Tibial nerve (tissue), 4 donors: ENCODE measurements at places on chromosomes 7 and 10. TPM values are rescaled to one million over a fixed set of nuclear protein-coding genes. Genes with fewer than 3 reads are reported as not detected.

GRCh38 chr7:84701524-84702306 lies 485.1 kb downstream of the SEMA3D start:
- H3K4me3 ChIP-seq, result no peak overlapping the region
- no peak overlapping the region for H3K27ac ChIP-seq
- no peaks in the 10 kb centered on the region for H3K27me3 ChIP-seq
- H3K36me3 ChIP-seq, result no peaks in the 10 kb centered on the region
- DNase-seq, result no peak

The MRC1 gene
- 49.2 TPM for total RNA-seq

The MSMB gene
- total RNA-seq, result not detected

DNA sequence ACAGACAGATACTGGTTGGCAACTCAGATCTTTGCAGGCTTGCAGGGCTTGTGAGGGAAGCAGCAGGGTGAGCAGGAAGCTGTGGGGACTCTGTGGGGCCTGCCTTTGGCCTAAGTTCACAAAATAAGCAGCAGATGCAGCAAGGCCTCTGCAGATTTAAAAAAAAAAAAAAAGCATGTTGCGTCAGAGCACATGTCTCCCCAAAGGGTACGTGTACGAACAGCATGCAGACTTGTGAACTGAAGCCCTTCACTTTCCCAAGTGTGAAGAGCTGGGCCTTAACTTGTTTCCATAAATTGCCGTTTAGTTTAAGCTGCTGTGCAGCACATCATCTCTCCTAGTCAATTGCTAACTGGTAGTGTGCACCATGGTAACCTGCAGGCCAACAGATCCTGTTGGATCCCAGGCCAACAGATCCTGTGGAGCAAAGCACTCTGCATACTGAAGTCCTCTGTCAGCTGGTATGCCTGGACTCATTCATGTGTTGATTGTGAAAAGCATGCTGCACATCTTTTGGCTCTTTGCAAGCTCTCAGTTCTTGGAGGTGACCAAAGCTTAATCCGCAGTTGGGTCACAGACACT lies 10.8 kb upstream of the XPNPEP1 start:
- DNase-seq, result no peak
- H3K27me3 ChIP-seq, result no peaks in the 10 kb centered on the region
- no peaks in the 10 kb centered on the region for H3K36me3 ChIP-seq
- no peak overlapping the region for H3K27ac ChIP-seq
- H3K4me3 ChIP-seq, result no peak overlapping the region
- no peaks in the 10 kb centered on the region for H3K4me1 ChIP-seq

DNA sequence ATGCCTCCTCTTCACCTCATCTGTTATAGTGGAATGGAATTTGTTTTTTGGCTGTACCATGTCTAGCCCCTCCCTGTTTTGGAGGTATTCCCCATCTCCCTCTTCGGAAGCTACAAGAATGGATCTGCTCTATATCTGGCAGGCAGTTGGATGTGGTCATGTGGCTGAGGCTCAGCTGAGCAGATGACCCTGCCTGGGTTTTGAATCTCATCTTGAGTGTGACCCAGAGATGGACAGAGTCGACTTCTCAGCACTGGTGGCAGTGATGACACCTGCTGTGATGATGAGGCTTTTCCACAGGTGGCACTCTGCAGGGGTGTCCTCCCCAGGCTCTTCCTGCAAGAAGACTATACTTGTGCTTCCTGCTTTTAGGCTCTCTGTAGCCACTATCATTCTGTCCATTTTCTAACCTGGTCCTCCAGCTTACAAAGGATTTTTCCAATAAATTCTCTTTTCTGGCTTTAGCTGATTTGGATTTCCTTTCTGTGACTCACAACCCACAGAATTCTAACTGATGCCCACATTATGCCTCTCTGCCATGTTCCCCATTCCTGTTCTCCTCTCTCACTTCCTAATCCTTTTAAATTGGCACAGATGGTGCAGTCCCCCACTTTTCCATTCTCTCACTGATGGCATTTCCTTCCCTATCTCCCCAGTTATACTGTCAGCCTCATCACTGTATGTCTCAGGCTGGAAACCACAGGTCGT lies 7.5 kb upstream of the ARHGAP22 start:
- no peak for DNase-seq
- H3K27ac ChIP-seq, result no peak overlapping the region
- no peak overlapping the region for H3K4me3 ChIP-seq
- H3K4me1 ChIP-seq, result no peaks in the 10 kb centered on the region
- H3K27me3 ChIP-seq, result no peaks in the 10 kb centered on the region

DNA sequence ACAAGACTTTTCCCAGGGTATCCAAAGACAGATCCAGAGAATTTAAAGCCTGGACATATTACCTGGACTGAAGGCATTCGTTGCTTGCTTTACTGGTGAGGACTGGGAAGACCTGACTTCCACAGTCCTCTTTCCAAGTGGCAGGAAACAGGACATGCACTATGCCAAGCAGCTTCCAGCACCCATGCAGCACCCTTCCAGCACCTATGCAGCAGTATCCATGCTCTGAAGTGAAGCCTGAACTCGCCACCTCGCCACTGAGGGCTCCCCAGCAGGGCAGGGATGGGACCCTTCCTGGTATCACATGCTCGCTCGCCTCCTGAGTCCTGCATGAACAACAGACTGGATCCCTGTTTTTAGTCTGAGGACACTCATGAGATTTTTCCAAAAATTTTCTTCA lies 189.9 kb upstream of the KLF14 start:
- H3K36me3 ChIP-seq, result peaks cover 6% of the 10 kb centered on the region
- no peaks in the 10 kb centered on the region for H3K27me3 ChIP-seq
- no peak overlapping the region for H3K27ac ChIP-seq
- H3K4me1 ChIP-seq, result no peaks in the 10 kb centered on the region
- no peak overlapping the region for H3K4me3 ChIP-seq
- DNase-seq, result no peak

GRCh38 chr7:11612737-11613136 lies 219.3 kb downstream of the THSD7A start:
- no peak overlapping the region for H3K4me3 ChIP-seq
- H3K27me3 ChIP-seq, result no peaks in the 10 kb centered on the region
- no peaks in the 10 kb centered on the region for H3K4me1 ChIP-seq
- DNase-seq, result no peak
- H3K36me3 ChIP-seq, result no peaks in the 10 kb centered on the region

The TMEM178B gene
- total RNA-seq, result 0.63 TPM

DNA sequence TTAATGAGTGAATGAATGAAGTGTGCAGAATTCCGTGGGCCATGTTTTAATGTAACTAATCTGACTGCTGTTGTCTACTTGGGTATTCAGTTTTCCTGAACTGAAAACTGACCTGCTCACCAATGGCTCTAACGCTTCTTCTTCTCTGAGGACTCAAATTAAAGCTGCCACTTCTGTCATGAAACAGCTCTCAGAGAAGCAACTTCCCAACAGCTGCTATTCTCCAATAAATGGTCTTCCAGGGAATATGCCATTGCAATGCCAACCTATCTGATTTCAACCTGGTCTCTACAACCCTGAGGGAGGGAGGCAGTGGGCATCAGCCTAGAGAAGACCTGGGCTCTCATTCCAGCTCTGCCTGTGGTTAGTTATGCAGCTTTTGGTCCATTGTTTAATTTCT lies 69.4 kb downstream of the FRMD4A start:
- H3K4me1 ChIP-seq, result peaks cover 10% of the 10 kb centered on the region
- no peak overlapping the region for H3K4me3 ChIP-seq
- DNase-seq, result no peak
- no peak overlapping the region for H3K27ac ChIP-seq

DNA sequence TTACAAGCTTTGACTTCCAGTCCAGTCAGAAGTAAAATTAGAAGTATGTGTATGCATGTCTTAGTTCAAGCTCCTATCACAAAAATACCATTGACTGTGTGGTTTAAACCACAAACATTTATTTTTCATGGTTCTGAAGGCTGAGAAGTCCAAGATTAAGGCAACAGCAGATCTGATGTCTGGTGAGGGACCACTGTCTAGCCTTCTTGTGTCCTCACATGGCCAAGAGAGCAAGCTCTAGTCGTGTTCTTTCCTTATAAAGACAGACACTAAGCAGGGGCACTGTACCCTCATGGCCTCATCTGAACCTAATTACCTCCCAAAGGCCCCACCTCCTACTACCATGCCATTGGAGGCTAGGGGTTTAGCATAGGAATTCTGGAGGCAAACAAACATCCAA lies 41.3 kb upstream of the ARL4A start:
- no peak overlapping the region for H3K4me3 ChIP-seq
- no peak for DNase-seq
- no peaks in the 10 kb centered on the region for H3K27me3 ChIP-seq
- H3K27ac ChIP-seq, result no peak overlapping the region

GRCh38 chr10:57094083-57094482 lies 733.0 kb upstream of the ZWINT start:
- no peak overlapping the region for H3K27ac ChIP-seq
- no peak overlapping the region for H3K4me3 ChIP-seq
- H3K36me3 ChIP-seq, result no peaks in the 10 kb centered on the region
- no peaks in the 10 kb centered on the region for H3K27me3 ChIP-seq

DNA sequence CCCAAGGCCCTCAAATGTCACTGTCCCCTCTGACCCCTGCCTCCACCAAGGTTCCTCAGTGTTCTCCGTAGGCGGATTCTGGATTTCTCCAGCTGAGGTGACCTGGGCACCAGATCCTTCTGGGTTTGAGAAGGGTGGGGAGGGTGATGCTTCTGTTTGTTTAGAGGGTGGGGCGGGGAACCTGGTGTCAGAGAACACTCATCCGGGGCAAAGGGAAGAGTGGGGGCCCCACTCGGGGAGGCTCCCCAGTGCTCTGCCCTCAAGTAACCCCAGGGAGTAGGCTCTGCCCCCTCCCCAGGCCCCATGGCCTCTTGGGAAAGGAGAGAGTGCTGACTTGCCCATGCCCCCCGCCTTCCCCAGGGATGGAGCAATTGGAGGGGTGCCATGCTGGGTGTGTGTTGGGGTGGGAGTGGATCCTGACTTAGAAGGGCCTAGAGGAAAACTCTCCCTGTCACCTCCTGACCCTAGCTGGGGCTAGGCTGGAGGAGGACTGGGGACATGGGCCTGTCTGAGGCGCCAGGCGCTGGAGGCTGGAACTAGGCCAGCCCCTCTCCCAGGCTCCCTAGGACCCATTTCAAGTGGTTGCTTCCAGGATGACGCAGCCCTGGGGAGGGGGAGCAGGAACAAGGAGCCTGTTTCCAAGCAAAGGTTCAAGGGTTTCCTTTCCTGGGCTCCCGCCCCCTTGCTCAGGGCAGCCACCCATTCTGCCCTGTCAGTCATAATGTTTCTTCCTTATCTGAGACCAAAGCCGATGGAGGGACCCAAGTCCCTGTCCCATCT lies 27.9 kb downstream of the KAZALD1 start:
- no peaks in the 10 kb centered on the region for H3K4me1 ChIP-seq
- H3K36me3 ChIP-seq, result no peaks in the 10 kb centered on the region
- DNase-seq, result no peak
- H3K4me3 ChIP-seq, result no peak overlapping the region
- H3K27ac ChIP-seq, result no peak overlapping the region

- H3K27me3 ChIP-seq, result no peaks in the 10 kb centered on the region
- H3K4me1 ChIP-seq, result peaks cover 7% of the 10 kb centered on the region
- no peak for DNase-seq
- no peaks in the 10 kb centered on the region for H3K36me3 ChIP-seq
Observed at GRCh38 chr7:130065500-130066152, 4.7 kb upstream of the KLHDC10 start.

GRCh38 chr10:71053169-71053895 lies 159.0 kb upstream of the UNC5B start:
- DNase-seq, result no peak
- H3K36me3 ChIP-seq, result no peaks in the 10 kb centered on the region
- H3K4me1 ChIP-seq, result no peaks in the 10 kb centered on the region
- no peak overlapping the region for H3K27ac ChIP-seq

DNA sequence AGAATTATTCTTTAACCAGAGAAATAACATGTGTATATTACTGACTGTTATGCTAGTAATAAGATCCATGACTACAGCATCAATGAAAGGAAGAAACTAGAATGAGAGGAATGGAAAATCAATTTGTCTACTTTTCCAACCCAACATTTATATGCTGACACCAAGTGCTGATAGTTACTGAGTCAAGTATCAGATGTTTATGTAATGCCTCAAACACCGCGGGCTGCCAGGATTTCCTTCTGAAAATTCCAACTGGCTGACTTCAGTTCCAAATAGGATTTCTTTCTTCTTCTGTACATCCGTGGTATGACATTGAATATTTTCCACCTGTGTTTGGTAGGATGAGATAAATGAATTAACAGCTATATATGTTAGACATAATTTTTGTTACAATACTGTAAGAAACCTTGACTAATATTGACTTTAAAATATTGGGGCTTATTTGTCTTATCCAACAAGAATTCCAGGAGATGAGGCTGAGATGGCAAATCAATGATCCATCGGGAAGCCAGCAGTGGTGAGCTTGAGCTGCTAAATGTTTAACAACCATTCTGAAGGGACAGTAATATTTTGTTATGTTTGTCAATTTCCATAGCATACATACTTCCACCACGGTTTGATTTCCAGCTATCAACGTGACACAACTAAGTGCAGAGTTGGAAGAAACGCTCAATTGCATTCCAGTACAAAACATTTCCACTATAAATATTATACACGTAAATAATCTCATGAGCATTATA lies 435.2 kb upstream of the AUTS2 start:
- no peaks in the 10 kb centered on the region for H3K27me3 ChIP-seq
- H3K4me3 ChIP-seq, result no peak overlapping the region
- H3K36me3 ChIP-seq, result no peaks in the 10 kb centered on the region
- no peaks in the 10 kb centered on the region for H3K4me1 ChIP-seq

- H3K36me3 ChIP-seq, result no peaks in the 10 kb centered on the region
- H3K27ac ChIP-seq, result no peak overlapping the region
- H3K4me1 ChIP-seq, result no peaks in the 10 kb centered on the region
- no peaks in the 10 kb centered on the region for H3K27me3 ChIP-seq
Observed at GRCh38 chr10:95896071-95896850, 11.5 kb upstream of the CC2D2B start.

DNA sequence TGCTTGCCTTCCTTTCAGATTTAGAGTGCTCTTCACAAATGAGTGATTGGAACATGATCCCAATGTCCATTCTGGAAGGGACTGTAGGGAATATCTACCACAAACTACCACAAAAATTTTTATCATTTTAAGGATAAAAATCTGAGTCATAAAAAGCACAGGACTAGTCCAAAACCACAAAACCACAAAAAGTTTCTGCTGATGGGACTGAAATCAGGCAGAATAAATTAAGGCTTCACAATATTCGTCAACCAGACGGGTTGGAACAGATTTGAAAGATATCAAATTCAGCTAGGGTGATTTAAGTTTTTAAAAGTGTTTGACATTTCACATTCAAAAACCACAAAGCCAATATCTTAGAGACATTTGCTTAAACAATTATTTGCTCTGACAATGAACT lies 100.1 kb upstream of the PTN start:
- H3K27me3 ChIP-seq, result no peaks in the 10 kb centered on the region
- DNase-seq, result no peak
- peaks cover 8% of the 10 kb centered on the region for H3K4me1 ChIP-seq
- no peak overlapping the region for H3K4me3 ChIP-seq
- H3K36me3 ChIP-seq, result no peaks in the 10 kb centered on the region
- H3K27ac ChIP-seq, result no peak overlapping the region
